ENCODE measurements at places on chromosomes 2 and 18. TPM values are rescaled to one million over a fixed set of nuclear protein-coding genes. Genes with fewer than 3 reads are reported as not detected.

DNA sequence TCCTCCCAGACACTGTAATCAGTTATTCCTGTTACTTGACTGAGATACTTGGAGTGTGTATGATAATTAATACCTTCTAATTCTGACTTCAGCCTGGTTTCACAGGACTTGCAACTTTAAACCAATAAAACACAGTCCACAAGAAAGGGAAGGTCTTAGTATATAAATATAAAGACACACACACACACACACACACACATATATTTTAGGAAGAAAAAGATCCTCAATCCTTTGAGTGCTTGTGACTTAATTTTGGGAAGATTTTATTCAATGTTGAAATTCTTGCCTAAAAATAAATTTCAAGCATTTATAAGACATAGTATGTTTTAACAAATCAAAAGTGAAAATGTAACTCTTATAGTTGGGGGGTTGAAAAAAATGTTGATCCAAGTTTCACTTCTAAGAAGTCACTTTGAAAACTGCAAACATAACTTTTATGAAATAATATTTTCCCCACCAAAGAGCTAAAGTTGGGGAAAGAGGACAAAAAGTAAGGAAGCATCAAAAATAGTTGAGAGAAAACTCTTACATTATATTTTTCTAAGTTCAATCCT lies 824 bp upstream of the VPS54 start:
- H3K36me3 ChIP-seq = no peaks in the 10 kb centered on the region
- H3K27me3 ChIP-seq = no peaks in the 10 kb centered on the region
- peak overlapping the region; percentile 92 for H3K4me3 ChIP-seq
- peak overlapping the region; percentile 95 for H3K27ac ChIP-seq
- peaks cover 15% of the 10 kb centered on the region for H3K4me1 ChIP-seq
- DNase-seq = peak; percentile 41

DNA sequence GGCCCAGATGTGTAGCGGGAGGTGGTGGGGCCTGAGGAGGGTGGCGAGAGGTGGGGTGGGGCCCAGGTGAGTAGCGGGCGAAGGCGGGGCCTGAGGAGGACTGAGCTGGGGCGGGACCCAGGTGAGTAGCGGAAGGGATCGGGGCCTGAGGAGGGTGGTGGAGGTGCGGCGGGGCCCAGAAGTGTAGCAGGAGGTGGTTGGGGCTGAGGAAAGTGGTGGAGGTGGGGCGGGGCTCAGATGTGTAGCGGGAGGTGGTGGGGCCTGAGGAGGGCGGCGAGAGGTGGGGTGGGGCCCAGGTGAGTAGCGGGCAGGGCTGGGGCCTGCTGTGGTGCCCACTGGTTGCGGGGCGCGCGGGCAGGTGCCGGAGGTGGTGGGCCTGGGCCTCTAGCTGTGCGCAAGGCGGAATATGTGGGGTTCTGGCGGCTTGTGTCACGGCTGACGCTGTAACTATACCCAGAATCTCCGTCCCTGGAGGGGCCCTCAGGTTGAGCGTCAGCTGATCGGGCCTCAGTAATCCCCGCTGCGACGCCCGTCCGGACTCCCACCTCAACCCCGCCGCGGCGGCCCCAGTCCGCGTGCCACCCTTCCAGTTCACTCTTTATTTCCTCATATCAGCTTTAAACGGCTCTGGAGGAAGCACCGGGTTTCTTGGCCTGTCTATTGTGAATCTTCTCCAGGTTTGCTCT lies 866 bp upstream of the SF3B6 start:
- H3K4me1 ChIP-seq = peaks cover 13% of the 10 kb centered on the region
- no peaks in the 10 kb centered on the region for H3K27me3 ChIP-seq
- peaks cover 16% of the 10 kb centered on the region for H3K36me3 ChIP-seq
- H3K27ac ChIP-seq = peak overlapping the region; percentile 83

GRCh38 chr2:137420744-137421143 lies 543.5 kb upstream of the HNMT start:
- DNase-seq = no peak
- no peaks in the 10 kb centered on the region for H3K36me3 ChIP-seq
- H3K27ac ChIP-seq = no peak overlapping the region
- H3K4me3 ChIP-seq = no peak overlapping the region

- H3K4me3 ChIP-seq = peak overlapping the region; percentile 44
- H3K27ac ChIP-seq = no peak overlapping the region
- peaks cover 35% of the 10 kb centered on the region for H3K27me3 ChIP-seq
- DNase-seq = no peak
These were observed 544 bp downstream of the EVA1A start for GRCh38 chr2:75560022-75560767.

DNA sequence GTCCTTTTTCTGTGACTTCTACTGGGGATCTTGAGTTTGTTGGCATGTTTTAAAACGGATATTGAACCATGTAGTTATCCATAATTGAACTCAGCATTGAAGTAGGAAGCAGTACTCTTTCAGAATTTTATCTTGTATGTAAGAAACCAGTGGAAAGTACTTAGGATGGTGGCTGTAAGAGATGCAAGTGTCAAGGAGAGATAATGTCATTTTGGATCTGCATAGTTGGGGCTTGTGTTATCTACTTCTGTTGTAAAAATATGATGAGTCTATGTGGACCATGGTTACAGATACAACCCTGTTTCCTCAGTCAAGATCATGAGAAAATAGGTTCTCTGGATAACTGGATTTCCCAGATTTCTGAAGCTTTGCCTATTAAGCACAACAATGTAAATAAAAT lies 113.7 kb downstream of the NAB1 start:
- no peaks in the 10 kb centered on the region for H3K36me3 ChIP-seq
- no peak overlapping the region for H3K27ac ChIP-seq
- H3K27me3 ChIP-seq = no peaks in the 10 kb centered on the region

GRCh38 chr2:26313446-26313845 lies 32.5 kb upstream of the SELENOI start:
- H3K4me1 ChIP-seq = no peaks in the 10 kb centered on the region
- no peak overlapping the region for H3K4me3 ChIP-seq
- no peaks in the 10 kb centered on the region for H3K36me3 ChIP-seq
- DNase-seq = no peak

DNA sequence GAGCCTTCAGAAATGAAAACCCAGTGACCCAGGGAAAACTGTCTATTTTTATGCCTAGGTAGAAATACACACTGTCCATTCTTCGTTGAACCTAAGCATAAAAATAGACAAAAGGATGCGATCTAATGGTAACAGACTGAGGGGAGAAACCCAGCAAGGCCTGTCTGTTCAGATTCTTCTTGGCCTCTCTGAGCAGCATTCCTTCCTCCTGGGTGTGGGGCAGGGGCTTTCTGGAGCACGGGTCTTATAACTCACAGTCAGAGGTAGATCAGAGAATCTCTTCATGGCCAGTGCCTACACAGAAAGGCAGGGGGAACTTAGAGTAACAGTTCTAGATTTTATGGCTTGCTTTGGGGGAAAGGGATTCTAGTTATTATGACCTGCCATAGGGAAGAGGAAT lies 56.0 kb downstream of the PKDCC start:
- peak overlapping the region; percentile 32 for H3K27ac ChIP-seq
- no peaks in the 10 kb centered on the region for H3K27me3 ChIP-seq
- H3K4me1 ChIP-seq = peaks cover 25% of the 10 kb centered on the region
- DNase-seq = no peak

DNA sequence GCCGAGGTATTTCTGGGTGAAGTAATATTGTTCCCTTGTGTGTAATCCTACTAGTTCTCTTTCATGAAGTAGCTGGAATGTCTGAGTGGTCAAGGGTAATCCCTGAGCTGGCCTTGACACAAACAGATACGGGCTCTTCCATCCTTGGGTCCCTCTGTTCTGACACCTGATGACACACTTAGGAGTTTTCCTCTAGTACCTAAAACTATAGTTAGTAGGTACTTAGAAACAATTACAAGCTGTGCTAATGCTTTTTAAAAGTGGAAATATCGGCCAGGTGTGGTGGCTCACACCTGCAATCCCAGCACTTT lies 59.2 kb upstream of the IL1R1 start:
- DNase-seq = no peak
- H3K4me3 ChIP-seq = no peak overlapping the region
- H3K27me3 ChIP-seq = no peaks in the 10 kb centered on the region
- H3K4me1 ChIP-seq = no peaks in the 10 kb centered on the region

GRCh38 chr2:177141866-177142265 lies 70.7 kb upstream of the HNRNPA3 start:
- H3K4me3 ChIP-seq = no peak overlapping the region
- peaks cover 13% of the 10 kb centered on the region for H3K27me3 ChIP-seq
- no peaks in the 10 kb centered on the region for H3K36me3 ChIP-seq
- H3K27ac ChIP-seq = no peak overlapping the region
- no peaks in the 10 kb centered on the region for H3K4me1 ChIP-seq
- DNase-seq = no peak

GRCh38 chr18:76528477-76529432 lies 33.7 kb upstream of the ZNF516 start:
- H3K4me1 ChIP-seq = no peaks in the 10 kb centered on the region
- no peaks in the 10 kb centered on the region for H3K36me3 ChIP-seq
- peak overlapping the region; percentile 31 for H3K4me3 ChIP-seq
- no peak for DNase-seq
- no peak overlapping the region for H3K27ac ChIP-seq
- peaks cover 44% of the 10 kb centered on the region for H3K27me3 ChIP-seq

- no peaks in the 10 kb centered on the region for H3K27me3 ChIP-seq
- H3K4me3 ChIP-seq = no peak overlapping the region
- no peaks in the 10 kb centered on the region for H3K36me3 ChIP-seq
- H3K27ac ChIP-seq = no peak overlapping the region
- no peaks in the 10 kb centered on the region for H3K4me1 ChIP-seq
- DNase-seq = no peak
These were observed 1012.1 kb downstream of the TMEM182 start for GRCh38 chr2:103773884-103774283.

DNA sequence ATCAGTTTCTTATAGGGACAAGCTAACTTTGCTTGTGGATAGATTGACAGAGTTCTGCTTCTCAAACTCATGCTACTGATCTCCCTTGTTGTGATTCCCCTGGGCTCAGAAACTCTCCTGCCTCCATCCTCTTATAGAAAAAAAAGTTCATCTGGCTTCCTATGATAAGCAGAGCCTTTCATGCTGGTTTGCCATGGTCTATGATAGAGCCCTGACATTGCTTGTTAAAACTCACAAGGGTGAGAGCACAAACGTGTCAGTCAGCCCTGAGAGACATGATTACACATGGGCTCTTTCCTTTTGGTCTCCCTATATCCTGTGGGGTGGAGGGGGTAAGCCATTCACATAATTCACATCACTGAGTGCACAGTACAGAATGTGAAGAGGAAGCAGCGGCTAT lies 121.8 kb downstream of the TDRD15 start:
- no peak overlapping the region for H3K27ac ChIP-seq
- H3K4me3 ChIP-seq = no peak overlapping the region
- no peaks in the 10 kb centered on the region for H3K36me3 ChIP-seq
- H3K4me1 ChIP-seq = no peaks in the 10 kb centered on the region
- DNase-seq = no peak

- H3K27me3 ChIP-seq = no peaks in the 10 kb centered on the region
- no peaks in the 10 kb centered on the region for H3K4me1 ChIP-seq
- DNase-seq = no peak
- H3K27ac ChIP-seq = no peak overlapping the region
These were observed 69.8 kb downstream of the REV1 start for GRCh38 chr2:99420031-99420430.

- H3K27ac ChIP-seq = no peak overlapping the region
- no peak for DNase-seq
These were observed 392.9 kb downstream of the ZNF516 start for GRCh38 chr18:76102156-76102555.

- no peaks in the 10 kb centered on the region for H3K27me3 ChIP-seq
- no peaks in the 10 kb centered on the region for H3K36me3 ChIP-seq
- no peak overlapping the region for H3K4me3 ChIP-seq
- DNase-seq = no peak
- no peaks in the 10 kb centered on the region for H3K4me1 ChIP-seq
These were observed 756.5 kb downstream of the GALR1 start for GRCh38 chr18:78006006-78006773.

- no peaks in the 10 kb centered on the region for H3K27me3 ChIP-seq
- no peak overlapping the region for H3K4me3 ChIP-seq
- no peak for DNase-seq
- H3K4me1 ChIP-seq = peaks cover 22% of the 10 kb centered on the region
- H3K36me3 ChIP-seq = no peaks in the 10 kb centered on the region
- peak overlapping the region; percentile 46 for H3K27ac ChIP-seq
These were observed 26.0 kb downstream of the EFHD1 start for GRCh38 chr2:232659359-232659758.

DNA sequence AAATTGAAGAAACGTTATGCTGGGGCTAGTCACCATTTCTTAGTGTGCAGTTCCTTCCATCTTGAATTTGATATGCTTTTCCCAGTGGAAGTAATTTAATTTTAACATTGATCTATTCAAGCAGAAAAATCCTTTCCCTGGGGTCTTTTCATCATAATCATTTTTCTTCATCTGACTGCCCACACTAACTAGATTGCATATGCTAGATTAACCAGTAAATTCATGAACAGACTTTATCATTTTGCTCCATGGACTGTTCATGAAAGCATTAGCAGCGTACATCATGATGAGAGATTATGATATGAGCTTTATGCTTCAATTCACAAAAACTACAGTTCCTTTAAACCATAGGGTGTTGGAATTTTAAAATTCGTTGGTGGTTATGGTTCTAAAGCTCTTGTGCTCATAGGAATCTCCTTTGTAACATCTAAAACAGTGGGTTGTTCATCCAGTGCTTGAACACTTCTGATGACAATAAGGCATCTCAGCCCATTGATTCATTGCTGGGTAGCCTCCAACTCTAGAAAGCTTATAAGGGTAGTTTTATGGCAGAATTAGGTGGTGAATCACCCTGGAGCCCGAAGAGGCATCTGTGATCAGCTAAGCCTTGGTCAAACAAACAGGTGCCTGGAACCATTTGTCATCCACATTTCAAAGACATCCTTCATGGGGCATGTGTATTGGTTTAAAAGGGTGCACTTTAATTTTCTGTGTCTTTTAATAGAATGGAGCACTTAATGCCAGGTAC lies 77.2 kb upstream of the NDUFV2 start:
- no peaks in the 10 kb centered on the region for H3K27me3 ChIP-seq
- no peaks in the 10 kb centered on the region for H3K36me3 ChIP-seq
- peak overlapping the region; percentile 39 for H3K27ac ChIP-seq

DNA sequence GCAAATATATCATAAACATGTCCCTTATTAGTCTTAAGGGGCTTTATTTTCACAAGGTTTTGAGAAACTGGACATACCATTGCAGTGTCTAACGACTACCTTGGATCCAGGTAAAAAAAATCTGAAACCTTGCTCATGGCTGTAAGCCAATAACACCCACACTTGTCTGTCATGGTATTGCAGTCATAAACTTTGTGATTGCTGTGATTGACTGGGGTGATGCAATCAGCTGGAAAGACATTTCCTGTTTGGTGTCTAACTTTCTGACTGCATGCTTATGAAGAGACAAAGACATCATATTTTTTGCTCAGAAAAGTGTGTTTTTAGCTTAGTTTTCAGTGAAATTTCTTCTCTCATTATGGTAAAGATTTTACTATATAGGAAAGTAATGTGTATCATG lies 635.0 kb downstream of the TSN start:
- H3K4me1 ChIP-seq = no peaks in the 10 kb centered on the region
- no peak overlapping the region for H3K4me3 ChIP-seq
- no peak for DNase-seq
- no peak overlapping the region for H3K27ac ChIP-seq
- no peaks in the 10 kb centered on the region for H3K36me3 ChIP-seq
- H3K27me3 ChIP-seq = no peaks in the 10 kb centered on the region

- no peaks in the 10 kb centered on the region for H3K36me3 ChIP-seq
- H3K4me1 ChIP-seq = peaks cover 3% of the 10 kb centered on the region
- DNase-seq = no peak
- H3K4me3 ChIP-seq = no peak overlapping the region
- H3K27me3 ChIP-seq = no peaks in the 10 kb centered on the region
These were observed 104.7 kb downstream of the VSNL1 start for GRCh38 chr2:17644997-17645720.

The SNRPD1 gene
- total RNA-seq = 94.2 TPM

The CIB4 gene
- total RNA-seq = 0.33 TPM

The CNDP1 gene
- total RNA-seq = not detected

The EN1 gene
- 0.26 TPM for total RNA-seq

The UGT1A6 gene
- not detected for total RNA-seq

The SCN2A gene
- not detected for total RNA-seq

The RGPD8 gene
- total RNA-seq = 20.9 TPM

The FOXI3 gene
- total RNA-seq = not detected

The SERPINB3 gene
- total RNA-seq = not detected

The SELENOI gene
- total RNA-seq = 28.5 TPM
